Panc1 (cell line): ENCODE measurements at places on chromosomes 16 and 17. TPM values are rescaled to one million over a fixed set of nuclear protein-coding genes. Genes with fewer than 3 reads are reported as not detected.

DNA sequence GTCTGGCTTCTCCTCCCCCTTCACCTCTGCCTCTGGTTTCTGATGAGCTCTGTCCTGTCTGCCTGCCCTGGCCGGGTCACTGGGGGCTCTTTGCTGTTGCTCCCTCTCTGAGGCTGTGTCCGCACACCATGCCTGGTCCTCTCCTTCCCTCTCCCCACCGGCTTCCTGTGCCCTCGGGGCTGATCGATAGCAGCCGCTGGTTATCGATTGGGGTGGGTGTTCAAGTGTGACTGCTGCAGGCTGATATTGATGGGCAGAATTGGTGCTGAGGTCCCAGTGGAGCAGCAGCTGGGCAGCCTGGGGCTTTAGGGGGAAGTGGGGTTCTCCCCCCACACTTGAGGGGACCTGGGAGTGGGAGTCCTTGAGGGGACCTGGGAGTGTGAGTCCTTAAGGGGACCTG lies 16.4 kb downstream of the MRM1 start:
- DNase-seq, result no peak

- no peak for DNase-seq
Observed at GRCh38 chr17:57582881-57583756, 162.0 kb downstream of the CCDC182 start.

GRCh38 chr16:7167626-7168025 lies 165.0 kb upstream of the RBFOX1 start:
- DNase-seq, result no peak

DNA sequence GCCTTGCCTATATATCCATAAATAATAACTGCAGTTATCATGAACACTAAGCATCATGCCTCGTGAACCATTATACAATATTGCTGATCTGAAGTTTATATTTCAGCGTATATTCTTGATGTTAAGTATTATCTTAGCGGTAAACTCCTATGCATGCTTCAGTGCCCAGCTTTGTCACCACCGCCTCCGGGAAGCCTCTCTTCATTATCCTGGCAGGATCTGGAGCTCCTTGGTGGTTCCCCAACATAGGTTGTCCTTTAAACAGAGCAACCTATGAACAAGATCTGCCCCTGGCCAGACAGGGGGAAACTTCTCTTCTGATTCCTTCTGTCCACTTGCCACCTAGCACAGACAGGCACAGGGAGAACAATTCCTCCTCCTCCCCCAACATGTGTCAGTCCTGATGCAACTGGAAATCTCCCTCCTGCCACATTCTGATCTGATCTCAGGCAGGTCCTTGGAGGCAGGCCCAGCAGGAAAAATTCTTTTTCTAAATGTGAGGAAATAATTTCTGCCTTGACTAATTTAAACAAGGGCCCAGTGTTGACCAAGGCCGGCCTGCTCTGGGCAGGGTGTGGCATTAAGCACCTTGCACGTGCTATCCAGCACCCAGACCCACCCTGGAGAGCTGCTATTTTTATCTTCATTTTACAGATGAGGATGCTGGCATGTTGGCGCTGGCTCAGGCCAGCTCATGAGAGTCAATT lies 22.4 kb downstream of the SPNS2 start:
- DNase-seq, result no peak

DNA sequence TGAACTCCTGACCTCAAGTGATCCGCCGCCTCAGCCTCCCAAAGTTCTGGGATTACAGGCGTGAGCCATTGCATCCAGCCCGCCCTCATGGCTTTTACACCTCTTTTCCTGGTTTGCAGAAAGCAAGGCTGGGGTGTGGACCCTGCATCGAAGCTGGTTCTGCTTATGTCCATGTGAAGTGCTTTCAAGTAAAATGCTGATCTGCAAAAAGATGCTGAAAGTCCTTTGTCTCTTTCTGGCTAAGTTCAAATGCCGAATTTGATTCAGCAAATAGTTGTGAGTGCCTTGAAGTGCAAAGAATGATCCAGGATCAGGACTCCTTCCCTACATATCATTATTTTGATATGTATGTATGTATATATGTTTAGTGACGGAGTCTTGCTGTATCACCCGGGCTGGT lies 17.1 kb downstream of the NAA60 start:
- DNase-seq, result no peak

GRCh38 chr17:7114241-7114874 lies at the start of gene ASGR2:
TSS of gene ASGR2 (minus strand) at chr17:7114822. CDS start at chr17:7114240, 582 bp downstream.
- DNase-seq, result no peak

DNA sequence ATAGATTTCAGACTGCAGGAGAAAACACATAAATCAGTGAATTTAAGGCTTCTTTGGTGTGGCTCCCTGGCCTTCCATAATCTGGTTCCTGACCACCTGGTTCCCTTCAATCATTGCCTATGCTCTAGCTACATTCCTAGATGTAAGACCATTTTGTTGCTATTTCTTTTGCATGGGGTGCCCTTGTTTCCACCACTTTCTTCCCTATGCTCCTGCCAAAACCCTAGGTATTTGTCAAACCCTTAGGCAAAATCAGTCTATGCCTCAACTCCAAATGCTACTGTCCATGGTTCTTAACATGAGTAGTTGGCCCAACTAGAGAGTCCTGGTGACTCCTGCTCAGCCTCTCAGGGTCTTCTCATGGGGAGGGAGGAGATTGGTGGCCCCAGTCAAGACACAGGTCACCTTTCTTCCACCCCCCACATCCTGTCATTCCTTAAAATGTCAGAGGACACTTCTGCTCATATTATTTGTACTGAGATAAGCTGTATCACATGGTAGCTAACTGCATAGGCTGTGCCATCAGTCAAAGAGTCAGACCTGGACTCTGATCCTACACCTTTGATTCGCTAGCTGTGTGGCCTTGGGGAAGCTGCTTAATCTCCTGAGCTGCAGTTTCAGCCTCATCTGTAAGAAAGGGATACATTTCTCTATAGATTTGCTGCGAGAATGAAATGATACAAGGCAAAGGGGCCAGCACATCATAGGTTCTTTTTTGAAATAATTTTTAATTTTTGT lies 15.0 kb downstream of the ACSM5 start:
- DNase-seq, result no peak

DNA sequence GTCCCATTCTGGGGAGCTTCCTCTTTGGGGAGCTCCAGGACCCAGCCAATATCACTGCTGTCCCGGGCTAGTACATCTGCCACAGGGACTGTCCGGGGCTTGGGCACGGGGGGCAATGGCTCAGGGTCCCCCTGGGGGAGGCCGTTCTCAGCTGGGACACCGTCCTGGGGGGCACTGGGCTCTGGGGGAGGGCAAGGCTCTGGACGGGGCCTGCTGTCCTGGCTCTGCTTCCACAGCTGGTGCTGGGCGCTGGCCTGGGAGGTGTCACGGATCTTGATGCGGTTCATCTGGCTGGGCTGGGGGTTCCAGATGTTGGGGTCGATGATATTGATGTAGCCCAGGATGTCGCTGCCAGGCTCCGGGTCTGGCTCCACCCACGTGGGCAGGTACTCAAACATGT lies 26.1 kb downstream of the SLC5A10 start:
- DNase-seq, result no peak

DNA sequence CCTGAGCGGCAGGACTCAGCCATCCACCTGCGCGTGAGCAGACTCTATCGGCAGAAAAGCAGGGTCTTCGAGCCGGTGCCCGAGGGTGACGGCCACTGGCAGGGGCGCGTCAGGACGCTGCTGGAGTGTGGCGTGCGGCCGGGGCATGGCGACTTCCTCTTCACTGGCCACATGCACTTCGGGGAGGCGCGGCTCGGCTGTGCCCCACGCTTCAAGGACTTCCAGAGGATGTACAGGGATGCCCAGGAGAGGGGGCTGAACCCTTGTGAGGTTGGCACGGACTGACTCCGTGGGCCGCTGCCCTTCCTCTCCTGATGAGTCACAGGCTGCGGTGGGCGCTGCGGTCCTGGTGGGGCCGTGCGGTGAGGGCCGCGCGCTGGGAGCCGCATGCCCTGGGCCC lies 14.9 kb downstream of the METRNL start:
- DNase-seq, result no peak

DNA sequence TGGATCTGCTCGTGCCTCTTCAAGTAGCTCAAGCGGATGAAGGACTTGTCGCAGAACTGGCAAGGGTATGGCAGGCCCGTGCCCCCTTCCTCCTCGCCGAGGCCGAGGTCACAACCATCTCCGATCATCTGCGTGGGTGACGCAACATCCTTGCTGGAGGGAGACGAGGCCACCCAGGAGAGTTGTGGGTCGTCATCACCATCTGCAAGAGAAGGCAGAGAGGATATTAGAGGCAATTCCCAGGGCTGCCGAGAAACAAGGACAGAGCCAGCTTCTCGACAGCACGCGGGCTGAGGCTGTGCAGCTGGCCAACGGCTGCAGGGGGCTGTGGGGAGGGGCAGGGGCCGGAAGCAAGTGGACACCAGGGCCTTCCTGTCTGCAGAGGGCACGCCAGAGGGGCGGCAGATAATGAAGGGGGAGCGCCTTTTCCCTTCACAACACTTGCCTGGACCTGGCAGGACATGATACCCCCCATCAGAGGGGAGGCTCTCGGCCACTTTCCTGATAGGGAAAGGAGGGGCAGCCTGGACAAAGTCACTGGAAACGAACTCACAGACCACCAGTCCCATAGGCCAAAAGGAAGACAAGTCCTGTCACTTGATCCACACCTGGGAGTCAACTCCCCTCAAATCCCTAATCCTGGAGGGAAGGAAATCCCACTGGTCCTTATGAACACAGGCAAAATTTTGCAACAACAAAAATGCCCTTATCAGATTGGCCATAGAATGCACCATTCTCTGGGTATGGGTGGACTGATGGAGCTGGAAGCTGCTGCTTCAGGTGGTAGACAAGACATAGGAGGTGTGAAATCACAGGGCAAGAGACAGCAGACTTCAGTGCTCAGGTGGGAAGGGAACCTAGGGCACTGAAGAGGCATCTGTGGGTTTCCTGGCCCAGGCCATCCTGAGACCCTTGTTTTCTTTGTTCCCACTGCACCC lies 217.0 kb downstream of the ZNF423 start:
- no peak for DNase-seq

DNA sequence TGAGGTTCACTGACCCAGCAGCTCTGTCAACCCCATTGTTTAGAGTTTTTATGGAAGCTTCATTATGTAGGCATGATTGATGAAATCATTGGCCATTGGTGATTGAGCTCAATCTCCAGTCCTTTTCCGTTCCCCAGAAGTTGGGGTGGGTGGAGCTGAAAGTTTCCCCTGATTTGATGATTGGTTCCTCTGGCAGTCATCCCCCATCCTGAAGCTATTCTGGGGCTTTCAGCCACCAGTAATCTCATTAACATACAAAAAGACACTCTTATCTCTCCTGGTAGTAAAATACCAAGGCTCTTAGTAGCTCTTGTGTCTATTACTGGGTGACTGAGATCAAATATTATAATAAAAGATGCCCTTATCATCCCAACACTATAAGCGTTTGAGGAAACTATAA lies 67.1 kb downstream of the TANC2 start:
- no peak for DNase-seq

DNA sequence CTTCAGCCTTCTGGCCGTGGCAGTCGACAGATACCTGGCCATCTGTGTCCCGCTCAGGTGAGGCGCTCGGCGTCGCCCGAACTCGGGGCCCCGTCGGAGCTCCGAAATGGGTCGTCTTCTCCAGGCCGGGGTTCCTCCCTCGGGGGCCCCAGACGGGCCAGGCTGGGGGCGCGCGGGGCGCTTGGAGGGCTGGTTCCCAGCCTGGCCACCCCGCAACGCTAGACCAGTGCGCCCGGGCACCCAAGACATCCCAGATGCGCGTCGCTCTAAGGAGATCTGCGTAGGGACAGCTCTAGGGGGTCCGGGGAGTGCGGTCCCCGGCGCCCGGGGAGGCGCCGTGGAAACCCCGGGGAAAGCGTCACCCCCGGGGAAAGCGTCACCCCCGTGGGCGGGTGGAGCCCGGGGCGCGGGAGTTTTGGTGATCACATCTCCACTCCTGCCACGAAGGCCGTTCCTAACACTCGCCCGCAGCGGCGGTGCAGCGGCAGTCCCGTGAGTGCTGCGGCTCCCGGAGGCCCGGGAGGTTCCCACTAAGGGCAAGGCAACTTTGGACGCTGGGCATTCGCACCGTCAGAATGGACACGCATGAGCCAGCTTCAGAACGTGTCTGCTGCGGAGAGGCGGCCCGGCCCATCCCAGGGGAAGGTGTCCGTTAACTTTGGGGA lies 729 bp downstream of the ADORA2B start:
- DNase-seq, result no peak

DNA sequence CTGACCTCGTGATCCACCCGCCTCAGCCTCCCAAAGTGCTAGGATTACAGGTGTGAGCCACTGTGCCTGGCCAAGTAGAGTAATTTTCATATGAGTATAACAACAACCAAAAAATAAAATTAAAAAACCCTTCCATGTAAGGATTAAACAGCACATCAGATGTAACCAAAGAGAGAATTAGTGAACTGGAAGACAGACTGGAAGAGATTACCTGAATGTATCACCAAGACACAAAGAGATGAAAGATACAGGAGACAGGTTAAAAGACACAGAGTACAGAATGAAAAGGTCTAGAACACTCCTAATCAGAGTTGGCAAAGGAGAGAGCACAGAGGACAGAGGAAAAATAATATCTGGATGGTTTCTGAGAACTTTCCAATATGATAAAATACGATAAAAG lies 1.8 kb upstream of the TNK1 start:
- no peak for DNase-seq

DNA sequence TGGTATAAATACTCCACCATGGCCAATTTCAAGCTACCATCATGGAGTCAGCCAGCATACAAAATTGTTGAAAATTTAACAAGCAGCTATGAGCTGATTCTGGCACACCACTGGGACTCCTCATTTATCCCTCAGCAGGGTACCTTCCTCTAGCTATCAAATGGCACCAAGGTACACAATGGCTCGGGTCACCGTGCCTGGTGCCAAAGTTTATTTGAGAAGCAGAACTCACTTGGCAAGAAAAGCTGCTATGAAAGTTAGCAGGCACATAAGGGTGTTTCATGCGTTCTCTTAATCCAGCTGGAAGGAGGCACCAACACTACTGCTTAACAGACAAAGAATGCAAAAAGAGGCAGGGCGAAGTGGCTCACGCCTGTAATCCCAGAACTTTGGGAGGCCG lies 51.6 kb downstream of the IKZF3 start:
- DNase-seq, result no peak

GLP2R gene
- total RNA-seq, result 0.08 TPM

TP53TG3 gene
- total RNA-seq, result 1.2 TPM

EPOP gene
- 19.9 TPM for total RNA-seq

C16orf86 gene
- 0.80 TPM for total RNA-seq

ITGAX gene
- 0.49 TPM for total RNA-seq

TNFRSF13B gene
- total RNA-seq, result not detected
